ENCODE measurements at places on chromosomes 16 and 17.

DNA sequence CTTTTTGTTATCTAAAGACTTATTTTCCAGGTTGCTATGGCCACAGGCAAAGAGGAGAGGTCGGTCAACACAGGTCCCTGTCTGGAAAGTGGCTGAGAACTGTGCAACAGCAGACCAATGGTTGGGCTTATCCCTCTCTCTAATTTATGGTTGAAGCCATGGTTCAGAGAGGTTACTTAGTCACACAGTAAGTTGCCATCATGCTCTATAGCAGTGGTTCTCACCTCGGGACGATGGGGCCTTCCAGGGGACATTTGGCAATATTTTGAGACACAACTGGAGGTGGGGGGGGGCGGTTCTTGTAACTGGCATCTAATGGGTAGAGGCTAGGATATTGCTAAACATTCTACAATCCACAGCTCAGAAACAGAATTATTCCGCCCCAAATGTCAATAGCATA lies 842 bp upstream of the LDAF1 start:
- DNase-seq = no peak

DNA sequence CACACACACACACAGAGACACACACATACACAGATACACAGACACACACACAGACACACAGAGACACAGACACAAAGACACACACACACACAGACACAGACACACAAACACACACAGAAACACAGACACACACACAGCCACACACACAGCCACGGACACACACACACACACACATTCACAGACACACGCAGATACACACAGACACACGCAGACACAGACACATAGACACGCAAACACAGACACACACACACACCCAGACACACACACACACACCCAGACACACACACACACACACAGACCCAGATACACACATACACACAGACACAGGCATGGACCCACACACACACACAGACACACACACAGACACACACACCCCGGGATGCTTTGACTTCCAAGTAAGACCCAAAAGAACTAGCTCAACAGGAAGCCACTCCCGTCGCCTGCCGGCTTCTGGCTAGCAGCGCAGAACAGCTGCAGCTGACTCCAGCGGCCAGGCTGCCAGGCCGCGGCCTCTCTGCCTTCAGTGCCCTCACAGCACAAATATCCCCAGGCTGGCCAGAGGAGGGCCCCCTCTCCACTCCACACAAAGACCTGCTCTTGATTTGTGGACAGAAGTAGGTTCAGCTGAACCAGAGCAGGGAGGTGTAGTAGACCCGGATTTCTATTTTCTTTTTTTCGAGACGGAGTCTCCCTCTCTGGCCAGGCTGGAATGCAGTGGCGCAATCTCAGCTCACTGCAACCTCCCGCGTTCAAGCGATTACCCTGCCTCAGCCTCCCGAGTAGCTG lies 6.0 kb upstream of the CHRNE start:
- peak; percentile 96 for DNase-seq

DNA sequence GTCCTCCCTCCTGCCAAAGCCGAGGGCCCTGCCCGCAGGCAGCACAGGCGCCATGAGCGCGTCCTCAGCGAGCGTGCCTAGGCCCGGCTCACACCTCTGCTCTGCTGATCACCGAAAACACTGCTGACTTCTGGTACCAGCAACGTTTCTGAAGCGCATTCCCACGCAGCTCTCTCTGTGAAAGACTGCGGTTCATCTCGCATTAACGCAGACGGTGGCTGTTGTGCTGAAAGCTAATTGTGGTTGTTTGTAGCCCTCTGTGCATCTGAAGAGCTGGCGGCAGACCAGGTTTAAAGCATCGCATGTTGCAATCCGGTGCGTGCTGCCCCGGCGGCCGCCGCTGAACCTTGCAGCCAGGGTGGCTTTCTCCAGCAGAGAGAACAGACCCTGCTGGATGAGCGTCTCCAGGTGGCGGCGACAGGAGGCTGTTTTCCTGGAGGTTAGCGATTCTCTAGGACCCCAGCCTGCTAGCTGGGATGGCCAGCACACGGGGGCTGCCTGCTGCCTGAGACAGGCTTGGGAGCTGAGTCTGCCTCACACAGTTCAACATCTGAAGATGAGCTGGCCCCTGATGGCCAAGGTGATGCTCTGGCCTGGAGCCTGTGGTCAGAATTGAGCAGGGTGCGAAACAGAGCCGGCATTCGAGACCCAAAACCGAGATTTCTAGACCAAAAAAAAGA lies 49.8 kb upstream of the CHMP6 start:
- DNase-seq = no peak

- DNase-seq = peak; percentile 92
Measured at GRCh38 chr17:16287563-16288027, 65.7 kb downstream of the CENPV start.

- no peak for DNase-seq
Measured at GRCh38 chr17:4973256-4974114, 5.9 kb upstream of the SPAG7 start.

DNA sequence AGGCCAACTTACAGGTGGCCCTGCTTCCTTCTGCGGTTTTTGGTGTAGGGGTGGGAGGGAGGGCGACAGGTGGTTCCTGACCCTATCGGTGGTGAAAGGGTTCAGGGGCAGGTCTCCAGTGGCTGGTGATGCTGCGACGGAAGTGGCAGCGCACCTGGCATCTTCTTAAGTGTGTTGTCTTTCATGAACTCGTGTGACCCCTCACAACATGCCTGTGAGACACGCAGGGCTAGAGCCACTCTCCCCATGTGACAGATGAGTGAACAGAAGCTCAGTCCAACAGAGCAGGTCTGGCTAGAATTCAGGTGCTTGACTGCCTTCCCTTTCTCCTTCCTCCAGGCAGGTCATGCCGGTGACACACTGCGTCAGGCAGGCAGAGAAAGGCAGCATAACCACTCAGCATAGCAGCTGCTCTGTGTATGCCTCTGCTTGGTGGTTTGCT lies 8.0 kb downstream of the TNFAIP1 start:
- DNase-seq = no peak

DNA sequence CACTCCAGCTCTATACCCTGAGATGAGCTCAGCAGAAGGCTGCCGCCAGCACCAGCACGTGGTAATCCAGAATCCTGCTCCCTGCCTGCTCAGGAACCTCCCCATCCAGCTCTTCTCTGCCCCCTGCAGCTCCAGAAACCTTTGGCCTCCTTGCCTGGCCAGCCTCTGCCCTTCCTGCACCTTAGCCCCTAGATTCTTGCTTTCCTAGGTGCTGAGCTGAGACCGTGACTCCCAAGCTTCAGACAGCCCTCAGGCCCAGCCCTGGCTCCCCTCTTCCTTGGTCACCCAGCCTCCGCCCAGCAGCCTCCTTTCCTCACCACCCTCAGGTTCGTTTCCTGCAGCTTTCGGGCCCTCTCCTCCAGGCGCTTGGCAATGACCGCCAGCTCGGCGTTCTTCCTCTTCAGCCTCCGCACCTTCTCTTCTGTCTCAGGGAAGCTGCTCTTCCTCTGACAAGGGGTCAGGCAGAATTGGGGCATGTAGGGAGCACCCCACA lies 2.6 kb downstream of the TSPOAP1 start:
- peak; percentile 59 for DNase-seq

- DNase-seq = peak; percentile 60
Measured at GRCh38 chr17:76528528-76529223, 8.8 kb downstream of the CYGB start.

DNA sequence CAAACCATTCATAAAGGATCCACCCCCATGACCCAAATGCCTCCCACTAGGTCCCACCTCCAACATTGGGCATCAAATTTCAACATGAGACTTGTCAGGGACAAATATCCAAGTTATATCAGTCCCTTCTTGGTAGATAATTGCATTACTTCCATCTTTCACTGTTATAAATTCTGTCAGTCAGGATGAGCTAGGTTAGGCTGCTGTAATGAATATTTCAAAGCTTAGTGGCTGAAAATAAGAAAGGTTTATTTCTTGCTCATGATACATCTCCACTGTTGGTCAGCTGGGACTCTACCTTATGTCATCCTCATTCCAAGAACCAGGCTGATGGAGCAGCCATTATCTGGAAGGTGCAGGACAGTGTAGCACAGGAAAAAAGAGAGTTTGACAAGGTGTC lies 50.3 kb upstream of the TMC5 start:
- DNase-seq = no peak

- DNase-seq = peak; percentile 52
Measured at GRCh38 chr17:16258901-16259300, 41.9 kb downstream of the PIGL start.

- DNase-seq = peak; percentile 59
Measured at GRCh38 chr16:55754056-55754455, 78.8 kb downstream of the CES1 start.

DNA sequence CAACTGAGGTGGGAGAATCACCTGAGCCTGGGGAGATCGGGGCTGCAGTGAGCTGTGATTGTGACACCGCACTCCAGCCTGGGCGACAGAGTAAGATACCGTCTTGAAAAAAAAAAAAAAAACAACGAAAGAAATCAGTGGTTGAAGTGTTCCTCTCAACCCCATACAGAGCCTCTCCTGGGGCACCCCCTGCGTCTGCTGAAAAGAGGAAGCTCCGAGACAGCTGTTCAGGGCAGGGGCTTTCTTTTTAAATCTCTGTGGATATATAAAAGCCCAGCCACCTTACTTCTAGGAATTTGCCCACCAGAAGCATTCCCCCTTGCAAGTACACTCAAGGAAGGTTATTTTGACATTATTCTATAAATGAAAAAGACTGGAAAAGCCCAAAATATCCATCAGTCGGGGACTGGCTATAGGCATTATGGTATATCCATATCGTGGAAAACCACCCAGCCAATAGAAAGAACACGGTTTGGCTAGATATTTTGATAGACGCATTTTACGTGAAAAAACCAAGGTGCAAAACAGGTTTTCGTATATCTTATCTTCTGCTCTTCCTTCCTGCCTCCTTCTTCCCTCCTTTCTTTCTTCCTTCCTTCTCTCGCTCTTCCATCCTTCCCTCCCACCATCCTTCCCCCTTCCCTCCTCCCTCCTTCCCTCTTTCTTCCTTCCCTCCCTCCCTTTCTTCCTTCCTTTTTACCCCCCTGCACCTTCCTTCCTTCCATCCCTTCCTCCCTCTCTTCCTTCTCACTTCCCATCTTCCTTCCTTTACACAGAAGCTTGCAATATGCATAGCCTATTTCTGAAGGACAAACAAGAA lies 9.2 kb upstream of the CCL22 start:
- peak; percentile 73 for DNase-seq

DNA sequence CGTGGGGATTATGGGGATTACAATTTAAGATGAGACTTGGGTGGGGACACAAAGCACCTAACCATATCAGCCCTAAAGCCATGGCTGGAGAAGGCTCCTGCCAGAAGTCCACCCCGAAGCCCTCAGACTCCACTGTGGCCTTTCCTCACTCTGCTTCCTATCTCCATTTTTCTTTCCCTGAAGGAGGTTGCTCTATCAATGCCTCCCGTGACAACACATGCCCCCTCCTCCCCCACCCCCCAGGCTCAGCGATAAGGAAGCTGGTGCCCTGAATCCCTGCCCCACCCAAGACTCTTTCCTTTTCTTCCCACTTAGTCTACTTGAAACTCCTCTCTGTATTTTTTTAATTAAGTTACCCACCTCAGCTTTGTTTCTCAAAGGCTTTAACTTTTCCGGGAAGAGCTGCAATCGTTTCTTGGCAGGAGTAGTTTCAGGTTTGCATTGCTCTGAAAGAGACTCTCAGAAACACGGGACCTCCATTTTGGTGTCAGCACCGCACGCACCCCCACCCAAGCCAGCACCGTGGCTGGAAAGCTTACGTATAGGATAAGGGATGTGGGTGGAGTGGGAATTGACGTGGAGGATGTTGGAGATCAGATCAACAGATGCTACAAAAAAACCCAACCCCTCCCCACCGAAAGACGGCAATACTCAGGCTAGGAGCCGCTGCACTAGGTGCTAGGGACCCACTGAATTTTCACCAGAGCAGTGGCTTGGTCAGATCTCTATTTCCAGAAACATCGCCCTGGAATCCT lies 15.2 kb upstream of the CA4 start:
- peak; percentile 50 for DNase-seq

GRCh38 chr17:58368860-58369213 lies 16.8 kb upstream of the SUPT4H1 start:
- no peak for DNase-seq

DNA sequence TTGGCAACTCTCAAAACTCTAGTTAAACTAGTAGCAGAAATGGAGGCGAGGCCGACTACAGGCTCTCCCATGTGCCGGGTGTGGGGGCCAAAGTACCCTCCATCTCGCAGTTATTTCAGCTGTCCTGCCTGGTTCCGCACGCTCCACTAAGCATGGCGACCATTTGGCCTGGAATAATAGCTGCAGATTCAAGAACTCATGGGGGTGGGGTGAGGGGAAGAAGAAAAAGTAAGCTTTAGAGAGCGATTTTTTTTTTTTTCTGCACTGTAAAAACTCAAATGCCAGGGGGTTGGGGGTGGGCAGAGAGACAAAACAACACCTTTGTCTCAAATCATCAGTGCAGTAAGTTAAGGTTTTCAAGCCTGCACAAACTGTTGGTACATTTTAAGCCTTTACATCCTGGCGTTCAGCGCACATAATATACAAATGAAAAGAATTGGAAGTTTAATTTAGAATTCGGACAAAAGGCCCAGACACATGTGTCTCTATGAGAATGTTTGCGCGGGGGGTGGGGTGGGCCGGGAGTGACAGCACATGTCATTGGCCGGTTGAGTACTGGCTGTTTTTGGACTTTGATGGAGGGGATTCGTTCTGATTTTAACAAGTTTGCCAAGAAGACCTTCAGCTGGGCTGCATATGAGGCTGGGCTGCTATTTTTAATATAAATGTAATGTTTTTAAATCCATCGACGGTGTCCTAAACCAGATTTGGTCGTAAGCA lies 694.7 kb upstream of the SALL1 start:
- no peak for DNase-seq

GRCh38 chr17:57458718-57459285 lies 202.5 kb downstream of the MSI2 start:
- DNase-seq = no peak

GRCh38 chr17:376936-377863 lies 24.6 kb upstream of the RPH3AL start:
- no peak for DNase-seq

DNA sequence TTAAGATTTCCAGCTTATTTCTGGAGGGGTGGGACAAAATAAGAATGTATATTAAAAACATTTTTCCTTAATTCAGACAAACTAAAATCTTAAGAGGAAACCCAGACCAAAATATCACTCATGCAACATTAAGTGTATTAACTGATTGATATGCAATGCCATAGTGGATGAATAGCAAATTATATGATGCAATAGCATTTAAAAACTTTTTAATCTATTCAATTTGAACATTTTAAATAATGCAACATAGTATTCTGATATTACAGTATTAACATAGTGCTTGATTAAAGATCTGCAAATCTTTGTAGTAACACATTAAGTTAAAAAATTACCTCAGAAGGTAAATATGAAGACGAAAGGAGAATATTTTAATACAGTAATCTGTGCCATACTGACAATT lies 15.3 kb upstream of the INTS2 start:
- DNase-seq = no peak
